ENCODE measurements at places on chromosomes 6 and 20.

- no peak for DNase-seq
Measured at GRCh38 chr20:59030911-59031563, 1.1 kb downstream of the ATP5F1E start.

DNA sequence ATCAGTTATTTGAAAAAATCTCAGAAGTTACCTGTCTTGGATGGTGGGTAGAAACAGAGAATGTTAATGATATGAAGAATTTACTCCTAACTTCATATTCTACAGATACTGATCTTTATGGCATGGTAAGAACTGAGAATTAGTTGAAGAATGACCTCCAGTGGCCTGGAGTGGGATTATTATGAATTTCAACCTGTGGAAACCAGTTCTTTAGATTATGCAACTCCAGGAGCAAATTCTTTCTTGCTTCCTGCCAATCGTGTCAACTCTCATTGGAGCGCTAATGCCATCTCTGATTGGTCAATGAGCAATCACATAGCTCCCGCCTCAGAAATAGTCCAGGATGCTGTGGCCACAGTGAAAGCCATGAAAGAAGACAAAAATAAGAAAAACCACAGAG lies 40.6 kb downstream of the LYRM2 start:
- DNase-seq = peak; percentile 30

- no peak for DNase-seq
Measured at GRCh38 chr6:151359486-151359885, 31.9 kb downstream of the ZBTB2 start.

- peak; percentile 76 for DNase-seq
Measured at GRCh38 chr20:4227085-4227821, 211.9 kb upstream of the RNF24 start.

DNA sequence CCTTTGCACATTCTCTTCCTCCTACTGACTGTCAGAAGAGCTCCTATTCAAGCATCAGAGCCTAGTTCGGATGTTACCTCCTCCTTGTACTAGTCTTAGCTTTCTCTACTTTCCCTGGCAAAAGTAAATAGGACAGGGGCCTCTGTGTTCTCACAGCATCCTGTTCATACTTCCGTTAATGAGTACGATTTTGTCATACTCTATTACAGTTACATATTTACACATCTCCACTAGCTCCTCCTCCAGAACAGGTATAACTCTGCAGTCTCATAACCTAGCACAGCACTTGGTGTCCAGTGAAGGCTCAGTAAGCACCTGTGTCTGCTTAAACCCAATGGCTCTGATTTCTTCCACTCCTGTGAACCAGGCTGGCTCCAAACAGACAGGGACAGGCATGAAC lies 7.0 kb downstream of the ELMO2 start:
- no peak for DNase-seq

DNA sequence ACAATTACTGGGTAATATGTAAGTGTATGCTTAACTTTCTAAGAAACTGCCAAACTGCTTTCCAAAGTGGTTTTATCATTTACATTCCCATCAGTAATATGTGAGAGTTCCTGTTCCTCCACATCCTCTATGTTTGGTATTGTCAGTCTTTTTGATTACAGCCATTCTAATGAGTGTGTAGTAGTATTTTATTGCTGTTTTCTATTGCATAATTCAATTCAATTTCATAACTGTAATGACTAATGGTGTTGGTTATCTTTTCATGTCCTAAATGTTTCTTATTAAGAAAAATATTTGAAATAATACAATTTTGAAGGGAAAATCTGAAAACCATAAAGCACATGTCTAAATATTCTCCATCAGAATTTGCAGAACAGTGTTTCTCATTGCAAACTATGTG lies 119.3 kb downstream of the MAP3K7 start:
- no peak for DNase-seq

GRCh38 chr6:33990061-33990541 lies 155.8 kb downstream of the GRM4 start:
- DNase-seq = no peak

DNA sequence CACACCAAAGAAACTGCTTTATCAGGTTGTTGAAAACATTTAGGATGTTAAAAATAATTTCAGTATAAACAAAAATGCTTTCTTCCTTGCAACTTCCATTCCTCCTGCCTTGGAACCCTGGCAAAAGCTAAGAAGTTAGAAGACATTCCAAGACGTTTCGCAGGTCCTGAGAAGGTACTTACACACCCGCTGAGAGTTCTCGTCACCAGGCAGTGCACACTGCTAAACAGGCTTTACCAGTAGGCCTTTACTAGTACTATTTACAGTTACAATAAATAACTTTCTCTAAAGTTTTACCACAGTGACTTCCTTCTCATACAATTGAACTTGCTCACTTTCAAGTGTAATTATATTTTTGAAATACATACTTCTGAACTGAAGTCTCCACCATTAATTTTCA lies 81.4 kb upstream of the RPS6KA2 start:
- no peak for DNase-seq

GRCh38 chr6:1820165-1820564 lies 210.4 kb downstream of the FOXC1 start:
- peak; percentile 66 for DNase-seq

- DNase-seq = no peak
Measured at GRCh38 chr6:3882431-3882830, 33.3 kb downstream of the FAM50B start.

DNA sequence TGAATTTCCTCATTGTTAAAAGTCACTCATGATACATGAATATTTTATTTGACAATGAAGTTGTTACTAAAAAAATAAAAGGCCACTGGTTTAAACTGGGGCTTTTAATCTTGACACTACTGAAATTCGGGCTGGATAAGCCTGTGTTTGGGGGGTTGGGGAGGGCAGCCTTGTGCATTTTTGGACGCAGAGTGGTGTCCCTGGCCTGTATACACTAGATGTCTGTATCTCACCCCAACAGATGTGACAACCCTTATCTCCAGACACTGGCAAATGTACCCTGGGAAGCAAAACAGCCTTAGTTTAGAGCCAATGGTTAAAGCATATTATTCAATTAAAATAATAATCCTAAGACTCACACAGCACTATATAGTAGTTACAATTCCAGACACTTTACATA lies 24.8 kb downstream of the MAN1A1 start:
- DNase-seq = no peak

DNA sequence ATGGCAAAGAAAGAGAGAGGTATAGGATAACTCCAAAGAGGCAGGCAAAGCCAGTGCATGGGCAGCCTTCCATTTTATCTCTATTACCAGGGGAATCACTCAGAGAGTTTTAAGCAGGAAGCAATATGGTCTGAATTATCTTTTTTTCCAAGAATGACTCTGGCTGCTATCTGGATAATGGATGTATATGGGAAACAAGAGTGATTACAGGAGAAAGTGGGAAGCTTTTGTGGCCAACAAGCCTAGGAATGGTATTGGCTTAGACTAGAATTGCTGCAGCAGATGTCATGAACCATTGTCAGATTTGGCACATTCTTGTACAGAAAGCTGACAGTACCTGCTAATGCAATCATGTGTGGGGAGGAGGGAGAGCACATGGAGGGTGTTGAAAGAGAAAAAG lies 73.0 kb upstream of the BTBD3 start:
- DNase-seq = peak; percentile 12

DNA sequence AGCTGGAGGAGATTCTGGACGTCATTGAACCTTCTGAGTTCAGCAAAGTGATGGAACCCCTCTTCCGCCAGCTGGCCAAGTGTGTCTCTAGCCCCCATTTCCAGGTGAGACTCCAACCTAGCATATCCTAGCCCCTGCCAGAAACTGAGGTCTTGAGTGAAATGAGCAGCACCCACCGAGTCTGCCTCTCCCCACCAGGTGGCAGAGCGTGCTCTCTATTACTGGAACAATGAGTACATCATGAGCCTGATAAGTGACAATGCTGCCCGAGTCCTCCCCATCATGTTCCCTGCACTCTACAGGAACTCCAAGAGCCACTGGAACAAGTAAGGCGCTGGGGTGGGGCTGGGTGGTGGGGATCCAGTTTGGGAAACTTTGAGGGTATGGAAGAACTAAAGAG lies 4.6 kb downstream of the MEA1 start:
- peak; percentile 33 for DNase-seq

- DNase-seq = peak; percentile 27
Measured at GRCh38 chr6:144939921-144940320, 654.8 kb downstream of the UTRN start.

GRCh38 chr20:8540466-8540865 lies 408.4 kb downstream of the PLCB1 start:
- no peak for DNase-seq

DNA sequence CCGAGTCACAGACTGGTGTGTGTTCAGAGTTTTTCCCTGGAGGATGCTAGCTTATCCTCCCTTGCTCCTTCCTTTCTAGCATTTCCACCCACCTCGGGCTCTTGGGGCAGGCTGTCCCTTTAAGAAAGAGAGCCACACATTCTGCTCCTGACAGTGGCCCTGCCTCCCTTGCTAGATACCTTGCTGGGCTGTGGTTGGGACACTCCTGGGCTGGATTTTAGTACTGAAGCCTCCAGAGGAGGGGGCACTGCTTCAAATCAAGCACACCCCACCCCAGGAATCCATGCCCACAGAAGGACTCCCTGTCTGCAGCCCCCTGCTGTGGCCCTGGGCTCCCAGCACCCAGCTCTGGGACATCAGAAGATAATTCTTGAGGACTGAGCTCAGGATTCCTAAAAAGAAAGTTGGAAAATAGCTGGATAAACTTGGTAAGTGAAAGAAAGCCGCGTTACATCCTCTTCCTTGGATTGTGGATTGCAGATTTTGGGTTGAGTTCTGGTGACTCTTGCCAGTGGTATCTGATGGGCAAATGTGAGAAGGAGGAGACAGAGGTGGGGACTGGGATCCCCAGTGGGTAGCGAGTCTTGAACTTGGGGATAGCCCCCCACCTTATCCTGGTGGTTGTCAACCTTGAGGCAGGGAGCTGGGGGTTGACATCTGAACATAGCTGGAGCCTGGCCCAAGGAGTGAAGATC lies 29.0 kb downstream of the DAAM2 start:
- peak; percentile 51 for DNase-seq

GRCh38 chr6:50543666-50544065 lies 169.7 kb upstream of the TFAP2D start:
- no peak for DNase-seq

DNA sequence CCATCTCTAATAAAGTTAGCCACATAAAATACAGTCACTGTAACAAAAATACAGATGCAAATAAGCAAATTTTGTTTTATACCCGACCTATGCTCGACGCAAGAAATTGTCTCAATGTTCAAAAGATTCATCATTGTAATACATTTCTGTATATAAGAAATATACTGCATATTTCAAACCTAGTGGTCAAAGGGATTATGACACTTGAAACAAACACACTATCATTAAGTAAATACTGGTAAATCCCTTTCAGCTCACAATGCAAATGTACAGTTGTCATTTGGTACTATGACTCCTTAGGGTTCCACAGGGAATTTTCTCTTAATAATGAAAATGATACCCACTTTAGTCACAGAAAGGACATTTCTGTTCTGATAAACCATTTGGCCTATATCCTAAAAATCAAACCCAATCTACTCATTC lies 2.2 kb downstream of the HIVEP2 start:
- peak; percentile 24 for DNase-seq

GRCh38 chr6:158831571-158831970 lies 12.4 kb upstream of the EZR start:
- DNase-seq = no peak

GRCh38 chr6:81996414-81996813 lies 243.9 kb upstream of the TENT5A start:
- DNase-seq = peak; percentile 36

DNA sequence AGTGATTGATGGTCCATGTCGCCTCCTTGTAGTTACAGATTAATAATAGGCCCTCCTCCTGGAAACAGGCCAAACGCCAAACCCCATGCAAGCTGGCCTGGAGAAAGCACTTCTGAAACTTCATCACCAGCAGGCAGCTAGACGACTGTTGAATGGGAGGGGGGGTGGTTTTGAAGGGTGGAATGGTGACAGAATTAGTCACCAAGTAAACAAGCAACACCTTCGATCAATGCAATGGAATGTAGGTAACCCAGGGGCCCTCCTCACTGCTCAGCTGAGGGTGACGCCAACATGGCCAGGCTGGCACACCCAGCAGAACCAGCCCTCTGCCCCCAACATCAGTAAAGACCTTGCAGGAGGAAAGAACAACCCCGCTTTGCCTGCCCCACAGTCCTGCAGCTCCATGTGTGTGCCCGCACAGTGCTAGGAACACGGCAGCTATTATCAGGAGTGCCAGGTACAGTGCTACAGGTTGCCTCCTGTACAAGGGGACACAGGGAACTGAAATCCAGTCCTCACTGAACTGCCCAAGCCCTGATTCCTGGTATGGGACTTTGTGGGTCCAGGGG lies 2.7 kb downstream of the BCAS1 start:
- DNase-seq = peak; percentile 38

DNA sequence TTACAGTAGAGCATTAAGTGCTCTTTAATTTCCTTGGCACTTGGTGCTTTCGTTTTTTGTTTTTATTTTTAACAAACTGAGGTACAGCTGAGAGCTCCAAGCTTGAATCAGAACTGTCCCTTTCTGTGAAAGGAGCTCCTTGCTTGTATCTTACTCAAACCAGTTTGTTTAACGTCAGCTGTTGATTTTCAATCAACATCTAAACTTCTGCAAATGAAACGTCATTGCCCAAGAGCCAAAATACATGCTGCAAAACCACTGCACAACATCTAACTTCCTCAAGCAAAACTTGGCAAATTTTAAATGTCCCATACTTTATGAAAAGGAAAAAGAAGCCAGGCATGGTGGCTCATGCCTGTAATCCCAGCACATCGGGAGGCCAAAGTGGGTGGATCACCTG lies 15.2 kb downstream of the VNN2 start:
- DNase-seq = no peak

- no peak for DNase-seq
Measured at GRCh38 chr6:157798851-157799250, 24.2 kb upstream of the SNX9 start.

GRCh38 chr20:16028923-16029322 lies 544.3 kb downstream of the KIF16B start:
- no peak for DNase-seq

- no peak for DNase-seq
Measured at GRCh38 chr6:7594579-7595125, 4.7 kb downstream of the SNRNP48 start.

DNA sequence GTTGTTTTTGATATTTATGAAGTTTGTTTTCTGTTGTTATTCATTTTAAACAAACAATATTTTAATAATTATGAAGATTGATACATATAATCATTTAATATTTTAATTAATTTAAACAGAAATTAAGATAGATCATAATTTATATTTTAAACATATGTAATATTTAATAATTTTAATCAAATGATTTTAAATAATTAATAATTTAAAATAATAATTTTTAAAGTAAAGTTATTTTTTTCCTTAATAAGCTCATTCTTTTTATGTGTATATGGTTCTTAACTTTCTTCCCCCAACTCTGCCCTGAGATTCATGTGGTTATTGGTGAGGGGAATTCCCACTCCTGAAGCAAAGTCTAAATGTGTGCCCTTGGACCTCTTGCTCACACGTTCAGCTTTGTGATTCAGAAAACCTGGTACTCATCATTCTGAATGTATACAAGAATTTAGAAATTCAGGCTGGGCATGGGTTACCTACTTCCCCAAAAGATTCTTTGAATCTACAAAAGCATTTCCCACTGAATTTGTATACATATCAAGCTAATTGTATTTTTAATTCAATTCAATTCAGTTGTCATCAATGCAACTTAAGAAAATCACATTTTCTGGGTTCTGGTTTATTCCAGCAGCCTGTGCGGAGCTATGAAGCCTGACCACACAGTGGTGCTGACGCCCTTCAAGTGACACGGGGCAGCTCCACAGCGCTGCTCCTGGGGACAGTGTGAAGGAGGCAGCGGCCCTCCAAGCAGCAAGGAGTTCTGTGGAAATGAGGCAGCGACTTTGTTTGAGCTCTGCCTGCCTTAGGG lies 168.9 kb upstream of the UST start:
- DNase-seq = peak; percentile 83

- peak; percentile 34 for DNase-seq
Measured at GRCh38 chr6:108446629-108447150, 114.0 kb upstream of the FOXO3 start.
